ENCODE measurements at places on chromosomes 11 and 22.

- DNase-seq = no peak
These were observed 89.0 kb downstream of the CCDC73 start for GRCh38 chr11:32705309-32706033.

DNA sequence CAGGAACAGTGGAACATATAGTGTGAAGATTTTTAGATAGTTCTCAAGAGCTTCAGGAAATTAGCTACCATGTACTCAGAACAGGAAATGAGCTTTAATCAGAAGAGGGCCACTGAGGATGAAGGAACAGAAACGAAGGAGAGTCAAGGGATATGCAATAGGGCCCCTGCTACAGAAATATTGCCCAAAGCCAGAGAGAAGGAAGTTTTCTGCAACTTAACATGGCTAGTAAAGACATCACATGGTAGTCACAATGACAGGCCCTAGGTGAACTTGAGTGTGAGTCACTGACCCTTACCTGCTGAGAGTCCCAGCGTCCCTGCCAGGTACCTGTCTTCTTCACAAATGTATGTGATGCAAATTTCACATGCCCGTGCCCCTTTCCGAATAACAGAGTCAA, 25.2 kb upstream of the CARD16 start:
- no peak for DNase-seq

GRCh38 chr11:2134022-2135010, 4.9 kb downstream of the IGF2 start:
- DNase-seq = no peak

DNA sequence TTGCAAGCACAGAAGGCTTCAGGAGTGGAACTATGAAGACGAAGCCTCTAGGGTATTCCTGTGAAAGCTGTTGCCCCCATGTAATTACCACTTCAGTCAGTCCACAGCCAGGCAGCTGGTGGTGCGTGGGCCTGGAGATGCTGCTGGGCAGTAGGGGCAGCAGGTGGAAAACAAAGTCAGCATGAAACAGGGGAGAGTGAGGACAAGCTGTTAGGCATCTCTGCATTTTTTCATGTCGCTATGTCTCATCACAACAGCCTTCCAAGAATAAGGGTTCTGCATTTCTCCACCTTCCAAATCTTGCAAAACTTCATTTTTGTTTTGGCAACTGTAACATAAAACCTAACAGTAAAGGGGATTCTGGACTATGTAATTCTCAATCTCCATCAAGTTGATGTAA, 757.5 kb downstream of the NELL1 start:
- no peak for DNase-seq

DNA sequence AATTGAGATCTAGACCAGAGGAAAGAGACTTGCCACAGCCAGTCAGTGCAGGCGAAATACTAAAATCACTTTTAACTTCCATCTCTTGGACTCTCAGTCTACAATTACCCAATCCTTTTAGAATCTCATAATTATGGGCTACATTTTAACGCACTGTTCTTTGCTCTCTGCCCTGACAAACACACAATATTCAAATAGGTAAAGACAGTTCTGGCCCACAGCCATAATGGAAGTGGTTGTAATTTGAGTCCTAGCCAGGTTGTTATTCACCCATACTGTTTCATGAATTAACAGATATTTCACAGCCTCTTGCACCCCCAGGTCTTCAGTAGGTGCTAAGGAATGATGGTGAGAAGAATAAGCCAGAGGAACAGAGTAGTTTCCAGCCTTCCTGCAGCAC, 830 bp downstream of the C11orf97 start:
- DNase-seq = no peak

DNA sequence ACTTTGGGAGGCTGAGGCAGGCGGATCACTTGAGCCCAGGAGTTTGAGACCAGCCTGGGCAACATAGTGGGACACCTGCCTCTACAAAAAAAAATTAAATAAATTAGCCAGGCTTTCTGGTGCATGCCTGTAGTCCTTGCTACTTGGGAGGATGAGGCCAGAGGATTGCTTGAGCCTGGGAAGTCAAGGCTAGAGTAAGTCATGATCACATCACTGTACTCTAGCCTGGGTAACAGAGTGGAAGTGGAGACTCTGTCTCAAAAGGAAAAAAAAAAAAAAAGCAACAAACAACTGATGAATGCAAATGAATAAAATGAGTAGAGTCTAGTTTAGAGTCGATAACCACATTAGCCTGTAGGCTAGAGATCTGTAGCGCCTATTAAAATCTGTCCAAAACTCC, 3.9 kb upstream of the BCL2L13 start:
- DNase-seq = no peak

GRCh38 chr11:122359081-122359571, 243.1 kb upstream of the BLID start:
- DNase-seq = no peak

DNA sequence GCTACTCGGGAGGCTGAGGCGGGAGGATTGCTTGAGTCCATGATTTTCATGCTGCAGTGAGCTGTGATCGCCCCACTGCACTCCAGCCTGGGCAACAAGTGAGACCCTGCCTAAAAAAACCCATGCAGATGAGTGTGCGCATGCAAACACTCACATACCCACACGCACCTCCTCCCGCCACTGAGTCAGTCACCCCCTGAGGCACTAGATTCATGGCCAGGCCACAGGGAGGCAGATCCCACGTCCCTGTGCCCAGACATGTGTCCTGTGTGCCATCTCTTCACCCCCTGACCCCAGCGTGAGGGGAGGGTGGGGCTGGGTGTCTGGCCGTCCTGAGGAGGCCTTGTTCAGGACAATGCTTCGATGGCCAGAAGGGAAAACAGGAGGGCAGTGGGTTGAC, 15.5 kb downstream of the RELT start:
- DNase-seq = no peak

- DNase-seq = peak; percentile 73
These were observed 94.7 kb upstream of the RASSF10 start for GRCh38 chr11:12914400-12914912.

DNA sequence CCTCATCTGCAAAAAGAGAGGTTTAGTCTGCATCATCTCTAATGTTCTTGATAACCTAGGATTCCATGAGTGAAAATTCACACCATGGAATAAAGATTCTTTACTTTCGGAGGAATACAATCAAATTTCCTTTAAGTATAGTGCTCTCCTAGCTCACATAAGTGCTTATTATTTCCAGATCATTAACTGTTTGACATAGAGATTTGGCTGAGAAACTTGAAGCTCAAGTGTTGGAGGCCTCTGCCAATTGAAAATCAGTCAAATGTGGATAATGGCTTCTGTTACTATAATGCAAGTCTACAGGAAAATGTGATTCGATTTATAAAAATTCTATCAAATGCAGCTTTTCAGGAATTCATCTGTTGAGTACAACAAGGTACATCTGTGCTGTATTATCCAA, 144.6 kb downstream of the KIF18A start:
- DNase-seq = no peak

GRCh38 chr11:20839231-20839630, 169.8 kb downstream of the NELL1 start:
- no peak for DNase-seq

DNA sequence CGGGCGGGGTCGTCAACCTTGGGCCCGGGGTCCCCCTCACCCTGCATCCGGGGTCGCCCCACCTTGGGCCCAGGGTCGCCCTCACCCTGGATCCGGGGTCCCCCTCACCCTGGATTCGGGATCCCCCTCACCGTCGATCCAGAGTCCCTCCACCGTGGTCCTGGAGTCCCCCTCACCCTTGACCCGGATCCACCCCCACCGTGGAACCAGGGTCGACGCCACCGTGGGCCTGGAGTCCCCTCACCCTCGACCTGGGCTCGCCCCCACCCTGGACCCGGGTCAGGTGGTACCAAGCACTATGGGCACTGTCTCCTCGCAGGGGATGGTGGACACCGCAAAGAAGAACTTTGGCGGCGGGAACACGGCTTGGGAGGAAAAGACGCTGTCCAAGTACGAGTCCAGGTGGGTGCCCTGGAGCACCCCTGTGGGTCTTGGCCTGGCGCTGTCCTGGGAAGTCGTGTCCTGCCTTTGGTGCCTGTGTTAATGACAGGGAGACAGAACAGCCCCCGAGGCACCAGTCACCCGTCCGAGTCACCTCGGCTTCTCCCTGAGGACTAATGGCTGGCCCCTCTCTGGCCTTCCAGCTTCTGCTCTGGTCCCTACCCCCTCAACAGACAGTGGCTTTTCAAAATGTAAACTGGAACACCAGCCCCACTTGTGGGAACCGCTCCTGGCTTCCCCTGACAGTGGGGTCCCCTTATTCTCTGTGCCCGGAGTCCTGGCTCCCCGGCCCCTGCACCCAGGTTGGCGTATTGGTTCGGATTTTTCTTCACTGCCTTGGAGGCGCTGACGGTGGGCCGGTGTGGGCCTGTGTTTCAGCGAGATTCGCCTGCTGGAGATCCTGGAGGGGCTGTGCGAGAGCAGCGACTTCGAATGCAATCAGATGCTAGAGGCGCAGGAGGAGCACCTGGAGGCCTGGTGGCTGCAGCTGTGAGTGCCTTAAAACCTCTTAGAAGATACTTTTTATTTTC, 762 bp downstream of the CRELD2 start:
- DNase-seq = no peak

DNA sequence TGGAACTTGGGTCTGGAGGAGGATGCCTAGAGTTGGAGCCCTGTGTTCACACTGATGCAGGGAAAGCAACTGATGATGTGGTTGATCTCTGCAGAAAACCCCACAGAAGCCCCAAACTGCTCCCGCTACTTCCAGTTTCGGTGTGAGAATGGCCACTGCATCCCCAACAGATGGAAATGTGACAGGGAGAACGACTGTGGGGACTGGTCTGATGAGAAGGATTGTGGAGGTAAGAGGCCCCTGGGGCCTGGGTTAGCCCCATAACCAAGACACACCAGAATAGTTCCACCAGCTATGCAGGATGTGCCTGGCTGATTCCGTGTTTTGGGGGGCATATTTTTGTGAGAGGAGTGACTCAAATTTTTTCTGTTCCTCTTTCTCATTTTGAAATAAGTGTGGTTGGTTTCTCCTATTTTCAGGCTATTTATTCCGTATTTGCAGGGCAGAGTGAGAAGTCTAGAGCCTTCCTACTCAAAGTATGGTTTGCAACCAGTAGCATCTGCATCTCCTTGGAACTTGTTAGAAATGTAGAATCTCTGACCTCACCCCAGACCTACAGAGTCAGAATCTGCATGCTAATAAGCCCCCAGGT, 137.3 kb upstream of the SORL1-AS1 start:
- no peak for DNase-seq

- no peak for DNase-seq
These were observed 908 bp downstream of the PPME1 start for GRCh38 chr11:74171997-74172396.

GRCh38 chr11:4636962-4637661, at the start of gene OR51D1:
Gene OR51D1 (plus strand): TSS chr11:4637477. CDS start chr11:4639791, 2,314 bp downstream.
- DNase-seq = peak; percentile 24

DNA sequence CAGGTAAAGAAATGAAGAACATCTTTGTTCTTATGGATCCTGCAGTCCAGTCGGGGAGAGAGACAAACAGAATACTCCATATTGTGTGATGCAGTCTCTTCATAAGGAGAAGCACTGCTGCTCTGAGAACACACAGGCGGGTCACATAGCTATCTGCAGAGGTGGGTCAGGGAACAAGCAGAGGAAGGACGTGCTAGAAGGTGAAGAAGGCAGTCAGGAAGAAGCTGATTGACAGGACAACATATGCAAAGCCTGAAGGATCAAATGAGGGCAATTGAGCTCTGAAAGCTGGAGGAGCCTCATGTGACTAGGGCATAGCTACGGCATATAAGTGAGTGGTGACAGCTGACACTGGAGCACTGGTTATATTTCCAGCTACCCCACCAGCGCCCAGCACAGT, 122.5 kb downstream of the OPCML start:
- DNase-seq = no peak

- no peak for DNase-seq
These were observed 17.4 kb downstream of the TST start for GRCh38 chr22:37001826-37002225.

GRCh38 chr22:36145881-36146280, 14.7 kb downstream of the APOL3 start:
- no peak for DNase-seq

DNA sequence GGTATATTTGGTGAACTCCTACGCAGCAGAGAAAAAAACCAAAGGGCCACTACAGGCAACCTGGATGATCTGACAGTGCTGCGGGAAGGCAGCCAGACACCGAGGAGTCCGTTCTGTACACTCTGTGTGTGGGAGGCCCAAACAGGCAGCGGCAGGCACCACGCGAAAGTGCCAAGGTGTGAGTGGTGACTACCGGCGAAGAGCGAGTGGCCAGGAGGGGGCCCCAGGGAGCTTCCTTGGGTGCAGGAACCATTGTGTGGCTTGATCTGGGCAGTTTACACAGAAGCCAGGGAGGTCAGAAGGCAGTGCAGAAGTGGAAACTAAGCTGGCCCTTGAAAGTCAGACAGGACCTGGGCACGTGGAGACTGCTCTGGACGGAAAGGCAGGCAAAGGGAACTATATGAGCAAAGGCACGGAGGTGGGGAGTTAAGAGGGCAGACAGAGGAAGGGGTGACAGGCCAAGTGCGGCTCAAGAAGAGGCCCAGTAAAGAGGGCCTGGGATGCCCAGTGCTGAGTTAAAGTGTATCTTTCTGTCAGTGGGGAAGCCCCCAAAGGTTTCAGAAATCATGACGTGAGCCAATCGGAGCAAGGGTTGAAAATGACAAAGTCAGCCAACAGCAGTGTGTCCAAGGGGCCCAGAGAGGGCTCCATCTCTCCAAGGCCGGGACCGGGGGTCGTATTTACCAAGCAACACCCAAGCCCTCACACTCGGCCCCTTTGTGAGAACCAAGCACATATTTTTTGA, 10.6 kb downstream of the TMEM184B start:
- DNase-seq = no peak

- DNase-seq = peak; percentile 38
These were observed 57.7 kb downstream of the BMAL1 start for GRCh38 chr11:13335319-13335718.

- DNase-seq = no peak
These were observed 593.7 kb upstream of the LUZP2 start for GRCh38 chr11:23903044-23903704.

DNA sequence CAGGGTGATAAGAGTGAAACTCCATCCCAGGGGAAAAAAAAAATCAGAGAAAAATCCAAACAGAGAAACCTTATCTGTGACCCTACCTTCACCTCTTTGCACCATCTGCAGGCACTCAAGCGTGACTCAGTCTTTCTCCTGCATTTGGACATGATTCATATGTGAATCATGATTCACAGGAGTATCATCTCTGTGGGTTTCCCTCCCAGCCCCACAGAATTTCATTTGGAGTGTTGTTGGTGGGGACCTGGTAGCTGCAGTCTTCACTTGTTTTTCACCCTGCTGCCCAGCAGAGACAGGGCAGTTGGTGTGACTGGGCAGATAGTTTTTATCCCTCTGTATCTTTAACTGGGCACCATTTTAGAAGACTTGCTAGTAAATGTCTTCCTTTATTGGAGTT, 75.7 kb downstream of the DEPDC5 start:
- peak; percentile 12 for DNase-seq

GRCh38 chr11:131579932-131580387, 209.5 kb downstream of the NTM start:
- no peak for DNase-seq

DNA sequence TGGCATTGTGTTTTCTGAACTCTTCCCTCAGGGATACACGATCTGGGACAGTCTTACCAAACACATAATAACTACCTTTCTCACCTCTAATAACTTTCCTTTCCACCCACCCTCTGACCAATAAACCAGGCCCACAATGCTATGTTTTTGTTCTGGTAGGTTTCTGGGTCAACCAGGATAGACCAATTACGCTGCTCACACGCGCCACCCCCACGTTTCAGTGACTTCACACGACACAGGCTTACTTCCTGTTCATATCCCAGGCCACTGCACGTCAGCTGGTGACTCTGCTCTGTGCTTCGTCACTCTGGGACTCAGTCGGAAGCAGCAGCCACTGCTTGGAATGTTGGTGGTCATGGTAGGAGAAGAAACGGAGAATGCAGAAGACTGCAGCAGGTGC, 2.5 kb downstream of the KRTAP5-4 start:
- no peak for DNase-seq

GRCh38 chr11:57434640-57435546, 8.0 kb upstream of the SLC43A3 start:
- DNase-seq = no peak
